ENCODE measurements at places on chromosomes 11 and 22. TPM values are rescaled to one million over a fixed set of nuclear protein-coding genes. Genes with fewer than 3 reads are reported as not detected.

- no peak for DNase-seq
Observed at GRCh38 chr22:46735747-46736608, 2.1 kb downstream of the CERK start.

- no peak for DNase-seq
Observed at GRCh38 chr11:18471995-18472394, 16.3 kb downstream of the LDHAL6A start.

GRCh38 chr11:39102236-39102635 lies 2357.2 kb downstream of the LRRC4C start:
- DNase-seq = no peak

Gene PARVG
- total RNA-seq = 0.48 TPM

- DNase-seq = no peak
Observed at GRCh38 chr11:104881117-104881794, 17.0 kb downstream of the CASP12 start.

DNA sequence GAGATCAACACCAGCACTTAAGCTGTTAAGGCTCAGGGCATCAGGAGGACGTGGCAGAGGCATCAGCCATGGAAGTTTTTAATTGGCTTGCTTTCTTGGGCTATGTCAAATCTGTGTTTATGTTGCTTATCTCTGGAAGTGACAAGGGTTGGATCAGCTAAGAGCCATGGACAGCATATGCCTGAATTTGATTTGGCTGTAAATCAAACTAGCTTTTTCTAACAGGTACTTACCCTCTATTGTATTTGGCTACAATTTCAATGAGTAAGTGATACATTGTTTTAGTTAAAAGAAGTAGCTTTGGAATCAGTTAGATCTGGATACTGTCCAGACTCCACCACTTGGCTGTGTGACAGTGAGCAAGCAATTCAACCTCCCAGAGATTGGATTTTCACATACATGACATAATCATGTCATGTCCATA lies 936.6 kb downstream of the OPCML start:
- DNase-seq = no peak

All from RPMI7951 (cell line).